ENCODE measurements at places on chromosomes 2 and 18.
A peak's percentile ranks its signal among the peaks of the same experiment; 100 is the strongest.

GRCh38 chr2:112906276-112906675 lies 4.7 kb upstream of the IL37 start:
- no peak for DNase-seq

- no peak for DNase-seq
Measured at GRCh38 chr2:41579806-41580205, 468.0 kb upstream of the PKDCC start.

- DNase-seq: peak; percentile 68
Measured at GRCh38 chr2:218880102-218880858, at the start of gene WNT10A. Gene WNT10A (plus strand): TSS chr2:218880852. CDS start chr2:218880996, 144 bp downstream.

DNA sequence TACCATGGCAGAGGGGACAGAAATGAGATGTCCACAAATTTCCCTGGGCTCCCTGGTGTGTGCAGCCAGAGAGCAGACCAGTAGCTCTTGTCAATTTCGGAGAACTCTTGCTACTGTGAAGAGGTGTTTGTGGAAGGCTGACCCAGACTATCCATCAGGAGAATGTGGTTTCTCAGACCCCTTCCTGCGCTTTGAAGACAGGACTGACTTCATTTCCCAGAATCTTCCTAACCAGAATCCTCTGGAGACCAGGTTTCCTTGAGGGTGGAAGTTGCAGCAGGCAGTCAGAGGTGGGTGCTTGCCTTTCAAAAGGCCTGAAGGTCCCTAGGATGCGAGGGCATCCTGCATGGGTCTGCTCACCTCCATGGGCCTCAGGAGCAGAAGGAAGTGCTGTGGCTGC lies 121.9 kb downstream of the LAMA3 start:
- DNase-seq: no peak

DNA sequence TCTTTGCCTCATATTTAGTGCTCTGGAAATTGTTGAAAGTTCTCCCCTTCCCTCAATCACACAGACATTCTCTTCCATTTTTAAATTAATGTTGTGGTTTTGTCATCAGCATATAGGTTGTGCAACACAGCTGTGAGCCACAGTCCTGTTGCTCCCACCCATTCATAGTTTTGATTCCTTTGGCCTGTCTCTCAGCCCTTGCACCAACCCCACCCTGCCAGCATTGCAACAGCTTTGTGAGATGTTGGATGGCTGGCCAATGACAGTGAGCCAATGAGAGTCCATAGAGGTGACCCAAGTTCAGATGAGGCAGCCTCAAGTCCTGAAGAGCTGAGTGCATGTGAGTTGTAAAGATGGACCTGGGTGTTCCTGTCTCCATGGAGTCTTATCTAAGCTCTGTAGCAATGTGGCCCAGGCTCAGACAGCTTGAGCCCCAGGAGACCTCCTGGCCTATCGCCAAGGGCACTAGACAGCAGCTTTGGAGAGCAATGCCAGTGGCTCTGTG lies 775.5 kb downstream of the RNF144A start:
- DNase-seq: no peak

- DNase-seq: no peak
Measured at GRCh38 chr2:169512525-169512924, 3.0 kb downstream of the KLHL41 start.

DNA sequence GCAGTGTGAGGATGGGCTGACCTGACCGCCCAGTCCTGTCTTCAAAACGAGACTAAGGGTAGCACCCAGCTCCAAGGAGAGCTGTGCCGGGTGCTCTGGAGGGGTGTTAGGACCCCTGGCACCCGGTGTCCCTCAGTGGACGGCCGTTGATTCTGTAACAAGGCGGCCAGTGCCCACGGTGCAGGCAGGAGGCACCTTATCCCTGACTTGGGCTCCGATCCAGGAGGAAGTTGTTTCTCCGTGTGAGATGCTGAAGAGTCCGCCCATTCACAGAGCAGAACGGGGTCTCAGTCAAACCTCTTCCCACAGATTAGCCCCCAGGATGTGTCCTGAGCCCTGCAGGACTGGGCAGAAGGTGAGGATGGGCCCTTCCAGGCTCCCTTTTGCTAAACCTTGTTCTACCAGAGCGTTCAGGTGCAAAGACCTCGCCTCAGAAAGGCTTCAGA lies 123.0 kb downstream of the NFATC1 start:
- DNase-seq: no peak

DNA sequence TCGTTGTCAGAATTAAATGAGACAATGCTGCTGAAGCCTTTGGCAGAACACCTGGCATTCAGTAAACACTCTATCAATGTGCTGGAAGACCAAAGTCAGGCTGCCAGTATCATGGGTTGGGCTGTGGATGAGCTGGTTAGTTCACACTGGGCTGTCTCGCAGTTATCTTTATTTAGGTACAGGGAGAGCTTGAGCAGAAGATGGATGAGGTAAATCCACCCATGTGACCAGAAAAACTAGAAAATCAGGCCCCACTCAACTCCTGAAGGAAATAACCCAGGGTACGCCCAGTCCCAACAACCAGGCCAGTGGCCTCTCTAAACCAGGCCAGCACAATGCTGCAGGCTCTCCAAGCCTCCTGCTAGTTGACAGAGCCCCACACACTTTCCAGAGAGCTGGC lies 330.3 kb downstream of the TNS1 start:
- DNase-seq: no peak

DNA sequence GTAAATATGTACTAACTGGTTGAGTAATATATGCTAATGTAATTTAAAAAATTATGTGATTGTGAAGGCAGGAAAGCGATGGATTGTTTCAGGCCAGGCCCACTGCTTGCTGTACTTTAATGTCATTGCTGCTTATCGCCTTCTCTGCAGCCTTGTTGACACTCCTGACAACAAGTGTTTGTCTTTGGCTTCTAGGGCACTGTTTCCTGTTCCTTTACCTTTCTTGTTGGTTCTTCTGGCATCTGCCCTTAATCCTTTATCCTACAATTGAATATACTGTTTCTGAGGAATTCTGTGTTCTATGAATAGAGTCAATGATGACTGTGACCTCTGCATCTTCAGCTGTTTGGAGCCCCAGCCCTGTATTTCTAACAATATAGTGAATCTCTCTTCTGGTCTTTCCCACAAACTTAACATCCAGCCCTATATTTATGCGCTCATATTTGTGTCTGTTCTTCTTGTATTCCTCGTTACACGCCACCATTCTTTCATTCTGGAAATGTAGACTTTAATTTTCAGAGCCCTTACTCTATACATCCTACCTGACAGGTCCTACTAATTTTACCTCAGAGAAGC lies 17.6 kb downstream of the ACSL3 start:
- no peak for DNase-seq

DNA sequence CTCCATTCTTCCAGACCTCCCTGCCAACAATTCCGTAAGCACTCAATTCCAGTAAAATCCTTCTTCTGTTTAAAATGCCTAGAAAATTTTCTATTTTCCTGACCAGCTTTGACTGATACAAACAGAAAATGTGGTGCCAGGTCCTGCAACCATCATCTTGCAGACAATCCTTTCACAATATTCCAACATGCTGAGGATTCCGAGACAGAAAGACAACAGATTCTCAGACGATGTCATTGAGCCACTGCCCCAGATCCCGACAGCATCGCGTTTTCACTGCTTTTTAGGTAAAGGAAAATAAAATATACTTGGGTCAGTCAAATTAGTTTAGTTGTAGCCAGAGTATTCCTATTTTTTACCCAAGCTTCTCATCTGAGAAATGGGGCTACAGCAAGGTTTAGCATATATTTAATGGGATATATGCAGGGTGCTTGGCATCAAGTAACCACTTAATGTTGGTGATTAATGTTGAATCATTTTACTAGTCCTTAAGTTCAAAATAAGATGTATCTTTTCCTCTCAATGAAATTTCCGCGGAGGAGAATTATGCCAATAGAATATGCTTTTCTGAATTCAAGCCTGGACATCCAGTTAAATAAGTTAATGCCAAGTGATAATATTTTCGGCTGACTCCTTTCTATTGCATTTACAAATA lies 866.6 kb downstream of the SLC4A3 start:
- no peak for DNase-seq

DNA sequence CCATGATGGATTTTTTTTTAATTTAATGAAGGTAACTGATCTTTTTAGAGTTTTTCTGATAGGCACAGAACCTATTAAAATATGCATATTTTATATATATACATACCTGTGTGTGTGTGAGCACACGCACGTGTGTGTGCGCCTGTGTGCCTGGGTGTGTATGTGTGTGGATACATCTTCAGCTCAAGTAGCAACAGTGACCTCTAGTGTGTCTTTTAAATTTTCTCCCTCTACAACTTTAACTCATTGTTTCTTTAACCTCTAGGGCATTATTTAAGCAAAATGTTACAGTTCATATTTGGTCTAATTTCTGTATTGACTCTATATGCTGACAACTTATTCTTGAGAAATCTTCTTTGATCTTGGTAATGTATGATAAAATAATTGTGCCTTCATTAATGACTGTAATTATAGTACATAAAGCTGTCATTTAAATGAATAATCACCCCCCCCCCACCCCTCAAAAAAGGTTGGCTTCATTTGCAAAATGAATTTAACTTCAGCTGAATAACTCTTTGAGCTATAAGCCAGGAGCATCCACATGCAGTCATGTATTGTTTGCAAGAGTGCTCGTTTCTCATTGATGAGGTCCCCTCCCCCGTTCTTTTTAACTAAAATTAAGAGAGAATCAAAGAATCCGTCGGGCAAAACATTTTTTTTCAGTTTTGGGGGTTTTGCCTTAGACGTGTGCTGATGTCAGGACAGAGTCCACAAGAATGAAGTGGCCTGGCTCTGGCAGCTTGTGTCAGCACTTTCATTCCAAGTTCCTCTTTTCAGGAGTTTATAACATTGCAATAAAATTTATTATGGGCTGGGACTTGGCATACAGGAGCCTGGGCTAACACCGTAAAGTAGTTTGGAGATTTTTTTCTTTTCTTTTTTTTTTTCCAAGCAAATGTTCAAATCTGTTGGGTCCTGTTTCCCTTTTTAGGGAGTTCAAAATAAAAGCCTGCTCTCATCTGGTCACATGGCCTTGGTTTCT lies 80.0 kb downstream of the ETAA1 start:
- no peak for DNase-seq

- DNase-seq: no peak
Measured at GRCh38 chr18:59760619-59761600, 63.7 kb upstream of the CCBE1 start.

DNA sequence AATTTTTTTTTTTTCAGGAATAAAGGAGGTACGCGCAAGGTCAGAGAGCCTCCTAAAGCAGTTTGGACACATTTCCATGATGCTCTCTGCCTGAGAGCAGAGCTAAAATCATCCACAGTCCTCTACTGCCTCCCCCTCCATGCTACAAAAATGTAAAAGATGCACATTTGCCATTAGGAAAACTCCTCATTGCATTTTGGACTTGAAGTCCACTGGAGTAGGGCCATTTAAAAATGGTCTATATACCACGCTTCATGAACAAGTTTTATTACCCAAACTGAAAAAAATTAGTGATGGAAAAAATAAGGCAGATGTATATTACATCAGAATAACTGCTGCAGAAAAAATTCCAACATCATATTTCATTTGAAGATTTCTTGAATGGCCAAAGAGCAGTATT lies 256.0 kb downstream of the AFF3 start:
- DNase-seq: no peak

- no peak for DNase-seq
Measured at GRCh38 chr18:5891854-5892215, 3.5 kb downstream of the TMEM200C start.

DNA sequence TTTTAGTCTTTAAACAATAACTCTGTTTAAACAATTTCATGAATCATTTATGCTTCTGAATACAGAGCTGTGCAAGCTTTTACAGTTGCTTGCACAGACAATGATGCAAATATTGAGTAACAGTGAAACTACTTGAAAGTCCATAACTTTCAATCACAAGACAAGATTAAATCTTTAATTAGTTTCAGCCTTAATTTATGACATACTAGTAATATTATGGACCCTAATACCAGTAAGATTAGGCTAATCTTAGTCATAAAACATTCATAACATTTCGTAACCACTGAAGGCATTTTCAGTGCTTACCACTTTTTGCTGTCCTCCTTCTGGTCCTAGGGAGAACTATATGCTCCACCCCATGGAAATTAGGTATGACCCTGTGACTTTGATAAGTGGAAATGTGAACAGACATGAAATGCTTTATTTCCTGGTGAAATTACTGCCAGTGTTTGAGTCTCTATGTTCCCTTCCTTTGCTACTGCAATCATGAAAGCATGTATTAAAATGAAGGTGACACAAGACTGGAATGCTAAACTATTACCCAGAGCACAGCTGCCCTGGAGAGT lies 1.8 kb upstream of the COBLL1 start:
- no peak for DNase-seq

DNA sequence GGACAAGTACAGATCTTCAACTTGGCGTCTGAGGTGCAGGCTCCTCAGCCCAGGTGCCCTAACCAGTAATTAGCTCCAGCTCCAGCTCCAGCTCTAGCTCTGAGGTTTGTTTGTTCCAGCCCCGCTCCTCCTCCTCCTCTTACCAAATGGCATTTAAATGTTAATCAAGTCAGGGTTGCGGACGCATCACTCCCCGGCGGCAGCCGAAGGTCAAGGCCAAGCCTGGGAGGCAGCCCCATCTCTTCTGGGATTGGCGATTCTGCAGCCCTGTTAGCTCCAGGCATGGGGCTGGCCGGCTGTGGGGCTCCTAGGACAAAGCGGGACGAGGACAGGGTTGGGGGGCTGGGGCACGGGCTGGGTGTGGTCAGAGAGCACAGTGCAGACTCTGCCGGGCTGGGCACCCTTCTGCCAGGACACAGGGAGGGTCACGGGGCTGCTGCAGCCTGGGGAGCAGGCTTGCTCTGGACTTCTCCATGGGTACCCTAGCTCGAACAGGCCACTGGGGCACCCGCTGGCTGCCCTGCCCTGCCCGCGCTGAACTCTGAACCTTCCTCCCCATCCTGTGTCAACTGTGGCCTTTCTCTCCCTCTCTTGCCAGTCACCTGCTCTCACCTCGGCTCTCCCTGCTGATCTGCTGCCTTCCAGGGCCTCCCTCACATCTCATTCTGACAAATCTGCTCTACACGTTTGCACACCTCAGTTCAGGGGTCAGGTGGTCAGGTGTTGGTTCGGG lies 203.3 kb downstream of the CELF4 start:
- DNase-seq: no peak

DNA sequence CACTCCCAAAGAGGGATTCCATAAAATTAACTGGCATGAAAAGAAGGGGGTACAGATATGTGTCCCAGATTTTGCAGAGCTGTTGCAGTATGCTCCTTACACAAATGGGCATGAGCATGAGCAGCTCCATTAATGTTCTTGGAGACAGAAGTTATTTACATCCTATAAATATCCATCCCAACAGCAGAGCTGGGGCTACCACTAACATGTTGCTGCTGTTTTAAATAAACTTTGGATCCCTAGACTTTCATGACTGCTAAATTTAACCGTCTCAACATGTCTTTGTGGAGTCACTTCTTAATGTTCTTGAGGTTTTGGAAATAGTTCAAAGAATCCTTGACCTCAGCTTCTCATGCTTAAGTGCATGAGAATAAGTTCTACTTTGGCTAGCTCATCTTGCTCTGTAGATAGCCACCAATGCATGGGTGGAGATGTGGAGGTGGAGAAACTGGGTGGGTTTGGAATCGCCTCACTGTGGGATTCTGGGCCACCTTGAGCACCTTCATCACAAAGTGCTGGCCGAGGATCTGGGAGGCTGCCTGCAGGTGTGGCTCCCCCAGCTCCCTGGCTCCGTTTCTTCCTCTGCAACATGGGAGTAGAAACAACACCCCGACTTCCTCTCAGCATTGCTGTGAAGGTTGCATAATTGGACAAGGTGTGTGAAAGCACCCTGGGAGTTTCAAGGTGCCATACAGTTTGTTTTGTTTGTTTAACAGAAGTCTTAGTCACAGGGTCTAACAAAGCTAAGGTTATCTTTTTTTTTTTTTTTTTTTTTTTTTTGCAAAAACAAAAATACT lies 307.2 kb downstream of the MYCN start:
- DNase-seq: no peak

Data from activated naive CD4-positive, alpha-beta T cell (primary cell).